ENCODE measurements at places on chromosomes 7 and 10.
A peak's percentile ranks its signal among the peaks of the same experiment; 100 is the strongest.

DNA sequence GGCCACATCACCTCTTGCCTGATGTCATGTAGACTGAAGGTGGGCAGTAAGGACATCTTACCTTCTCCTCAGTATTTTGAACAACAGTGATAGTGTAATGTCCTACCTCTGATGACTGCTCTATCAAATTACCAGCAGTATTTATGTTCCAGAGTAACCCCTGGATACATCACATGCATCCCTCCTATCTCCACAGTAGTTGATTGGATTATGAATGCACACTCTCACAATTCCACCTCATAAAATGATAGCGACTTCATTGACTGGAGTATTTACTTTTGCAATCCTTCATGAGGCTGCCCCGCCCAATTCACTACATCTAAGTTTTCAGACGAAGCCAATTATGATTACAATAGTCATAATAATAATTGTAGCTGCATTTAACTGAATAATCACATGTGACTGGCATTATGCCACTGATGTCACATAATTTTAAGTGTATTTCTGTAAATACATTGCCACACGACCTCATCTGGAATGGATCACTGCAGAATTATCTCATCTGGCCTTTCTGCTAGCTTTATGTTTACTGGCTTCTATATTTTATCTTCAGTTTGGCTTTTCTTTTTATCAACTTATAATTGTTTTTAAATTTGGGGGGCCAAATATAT lies 268.9 kb downstream of the SLC25A13 start:
- no peak for DNase-seq

- peak; percentile 23 for DNase-seq
These were observed 69.8 kb upstream of the BAIAP2L1 start for GRCh38 chr7:98470485-98471240.

GRCh38 chr7:130127821-130128317 lies 57.5 kb downstream of the KLHDC10 start:
- DNase-seq: no peak

DNA sequence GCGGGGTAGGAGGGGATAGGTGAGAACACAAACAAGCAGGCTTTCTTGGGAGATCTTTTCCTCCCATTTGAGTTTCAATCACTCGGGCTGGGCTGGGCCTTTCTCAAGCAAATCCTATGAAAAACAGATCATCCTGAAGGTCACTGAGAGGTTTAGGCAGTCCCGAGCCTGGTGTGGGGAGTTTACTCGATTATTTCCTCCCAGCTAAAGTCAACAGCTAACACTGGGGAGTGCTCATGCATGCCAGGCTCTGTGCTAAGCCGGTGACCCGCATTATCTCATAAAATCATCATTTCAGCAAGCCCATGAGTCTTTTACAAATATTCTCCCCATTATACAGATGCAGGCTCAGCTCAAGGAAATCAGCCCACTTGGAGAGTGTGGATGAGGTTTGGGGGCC lies 85.0 kb upstream of the PAX2 start:
- DNase-seq: no peak

GRCh38 chr7:131010029-131010716 lies 276.2 kb upstream of the KLF14 start:
- no peak for DNase-seq

GRCh38 chr10:77643795-77644468 lies 6.3 kb upstream of the KCNMA1 start:
- DNase-seq: no peak

DNA sequence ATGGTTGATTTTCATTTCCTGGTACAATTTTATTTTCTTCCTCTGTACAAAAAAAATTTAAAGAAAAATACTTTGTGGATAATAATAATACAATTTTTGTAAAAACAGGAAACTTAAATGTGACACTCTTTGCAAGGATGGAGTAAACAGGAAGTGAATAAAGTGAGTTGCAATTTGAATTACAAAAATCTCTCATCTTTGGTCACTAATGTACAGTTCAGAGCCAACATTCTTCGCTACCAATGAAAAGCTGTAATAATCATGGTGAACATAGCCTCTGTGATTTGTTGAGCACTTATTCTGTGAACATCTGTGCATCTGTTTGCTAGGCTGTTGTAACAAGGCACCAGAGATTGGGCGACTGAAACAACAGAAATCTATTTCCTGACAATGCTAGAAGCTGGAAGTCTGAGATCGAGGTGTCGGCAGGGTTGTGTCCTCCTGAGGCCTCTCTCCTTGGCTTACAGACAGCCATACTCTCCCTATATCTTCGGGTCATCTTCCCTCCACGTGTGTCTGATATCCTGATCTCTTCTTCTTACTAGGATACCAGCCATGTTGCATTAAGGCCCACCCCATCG lies 295.3 kb upstream of the KLF6 start:
- DNase-seq: no peak

DNA sequence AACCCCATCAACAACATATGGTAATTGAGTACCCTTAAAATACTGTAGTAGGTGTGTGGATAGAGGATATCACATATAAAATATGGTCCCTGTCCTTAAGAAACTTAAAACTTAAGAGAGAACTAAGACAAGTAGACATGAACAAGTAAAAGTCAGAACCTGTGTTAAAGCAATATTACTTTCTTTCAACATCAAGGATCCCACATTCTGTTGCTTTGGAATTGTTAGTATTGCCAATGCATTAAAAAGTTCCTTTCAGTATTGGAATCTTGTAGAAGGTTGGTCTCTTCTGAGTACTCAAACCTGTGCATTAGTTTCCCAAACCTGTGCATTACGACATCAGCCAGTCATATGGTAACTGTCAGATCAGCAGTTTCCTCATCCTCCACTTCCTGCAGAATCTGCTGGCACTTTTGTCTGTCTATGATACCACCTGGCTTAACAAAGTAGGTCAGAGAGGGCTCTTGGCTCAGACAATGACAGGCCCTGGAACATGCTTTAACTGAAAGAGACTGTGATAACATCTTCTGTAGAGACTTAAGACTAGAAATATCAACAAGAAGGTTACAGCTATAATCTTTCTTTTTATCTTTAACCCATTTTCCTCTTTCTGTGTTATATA lies 56.5 kb downstream of the CCDC71L start:
- no peak for DNase-seq

GRCh38 chr10:124244256-124244877 lies 151.0 kb upstream of the CHST15 start:
- no peak for DNase-seq

- DNase-seq: no peak
These were observed 78.8 kb downstream of the SLC25A40 start for GRCh38 chr7:87797395-87797794.

GRCh38 chr10:8360365-8360764 lies 305.9 kb downstream of the GATA3 start:
- no peak for DNase-seq

DNA sequence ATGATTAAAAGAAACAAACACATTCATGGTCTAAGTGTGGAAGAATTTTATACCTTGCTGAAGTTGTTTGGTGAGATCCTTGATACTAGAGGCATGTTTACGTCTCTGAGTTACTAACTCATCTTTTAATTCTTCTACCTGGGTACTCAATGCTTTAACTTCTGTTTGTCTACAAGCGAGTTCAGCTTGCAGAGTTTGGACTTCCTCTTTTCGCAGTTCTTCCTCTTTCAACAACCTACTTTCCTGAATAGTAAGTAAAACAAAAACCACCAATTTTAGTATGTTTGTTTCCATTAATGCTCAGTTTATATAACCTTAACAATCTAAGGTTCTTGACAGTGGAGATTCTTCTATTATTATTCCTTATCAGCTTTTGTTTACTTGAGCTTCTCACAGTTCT lies 42.9 kb downstream of the CCDC186 start:
- DNase-seq: no peak

DNA sequence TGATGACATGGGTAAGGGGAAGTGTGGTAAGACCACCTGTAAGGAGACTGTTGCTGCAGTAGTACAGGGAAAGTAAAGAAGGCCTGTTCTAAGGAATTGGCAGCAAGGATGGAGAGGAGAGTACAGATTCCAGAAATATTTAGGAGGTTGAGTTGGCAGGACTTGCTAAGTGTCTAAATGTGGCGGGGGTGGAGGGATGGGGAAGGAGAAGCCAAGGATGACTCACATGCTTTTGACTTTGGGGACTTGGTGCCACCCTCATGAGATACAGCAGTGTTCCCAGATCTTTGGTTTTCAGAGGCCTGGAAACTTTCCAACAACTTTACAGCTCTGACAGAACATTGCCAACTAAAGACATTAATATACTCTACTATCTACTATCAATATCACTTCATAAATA lies 45.4 kb downstream of the CDK6 start:
- no peak for DNase-seq

DNA sequence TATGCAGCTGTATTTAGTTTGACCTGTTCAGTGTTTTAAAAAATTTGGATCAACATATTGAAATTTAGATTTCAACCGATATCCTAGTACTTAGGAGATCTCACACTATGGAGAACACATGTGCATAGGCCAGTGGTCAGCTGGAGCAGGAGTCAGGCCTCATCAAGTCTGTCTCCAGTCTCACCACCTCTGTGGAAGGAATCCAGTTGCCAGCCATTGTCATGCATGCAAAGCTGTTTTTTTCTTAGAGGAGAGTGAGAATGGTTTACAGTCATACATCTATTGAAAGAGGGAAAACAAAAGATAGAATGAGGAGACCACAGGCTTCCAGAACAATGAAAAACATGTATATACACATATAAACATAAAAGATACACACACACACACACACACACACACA lies 7.6 kb upstream of the CLEC5A start:
- no peak for DNase-seq

- no peak for DNase-seq
These were observed 42.8 kb downstream of the ARHGAP21 start for GRCh38 chr10:24680647-24681524.

DNA sequence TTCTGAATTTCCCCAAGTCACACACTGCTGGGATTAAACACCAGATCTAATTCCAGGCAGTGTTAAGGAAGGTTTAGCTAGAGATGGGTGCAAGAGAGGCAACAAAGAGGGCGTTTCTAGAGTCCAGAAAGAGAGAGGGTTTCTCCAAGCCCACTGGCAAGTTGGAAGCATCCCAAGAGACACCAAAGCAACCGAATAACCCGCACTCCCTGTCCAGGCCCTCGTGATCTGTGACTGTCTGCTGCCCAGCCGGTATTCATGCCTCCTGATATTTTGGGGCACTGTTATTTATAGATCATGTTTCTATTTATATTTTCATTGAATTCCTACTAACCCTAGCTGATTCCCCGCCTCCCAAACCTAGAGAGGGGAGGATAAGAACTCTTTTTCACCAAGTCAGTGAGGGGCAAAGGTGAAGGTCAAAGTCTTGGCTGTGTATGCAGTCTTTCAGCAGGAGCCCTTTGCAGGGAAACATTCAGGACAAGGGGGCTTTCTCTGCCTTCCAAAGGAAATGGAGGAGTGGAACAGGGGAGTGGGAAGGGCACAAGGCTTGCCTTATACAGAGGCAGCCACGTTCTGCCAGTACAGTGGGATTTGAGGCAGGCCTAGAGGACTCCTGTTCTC lies 103.6 kb downstream of the SH3PXD2A start:
- DNase-seq: no peak

GRCh38 chr10:100688201-100688600 lies 57.2 kb upstream of the PAX2 start:
- DNase-seq: no peak

DNA sequence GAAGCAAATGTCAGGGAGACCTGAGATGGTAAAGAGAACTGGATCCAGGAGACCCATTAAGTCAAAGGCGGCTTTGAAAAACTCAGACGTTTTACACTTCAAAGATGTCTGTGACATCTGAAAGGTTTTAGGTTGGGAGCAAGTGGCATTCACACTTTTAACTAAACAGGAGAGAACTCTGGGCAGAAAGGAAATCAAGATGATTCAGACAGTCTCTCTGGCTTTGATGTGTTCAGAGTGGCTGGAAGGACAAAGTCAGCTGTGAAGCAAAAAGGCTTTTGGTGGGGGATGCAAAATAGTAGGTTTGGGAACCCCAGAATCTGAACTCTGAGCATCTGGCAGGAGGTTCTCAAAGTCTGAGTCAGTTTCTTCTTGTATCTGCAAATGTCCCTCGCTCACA lies 66.6 kb downstream of the PRKCQ start:
- no peak for DNase-seq

DNA sequence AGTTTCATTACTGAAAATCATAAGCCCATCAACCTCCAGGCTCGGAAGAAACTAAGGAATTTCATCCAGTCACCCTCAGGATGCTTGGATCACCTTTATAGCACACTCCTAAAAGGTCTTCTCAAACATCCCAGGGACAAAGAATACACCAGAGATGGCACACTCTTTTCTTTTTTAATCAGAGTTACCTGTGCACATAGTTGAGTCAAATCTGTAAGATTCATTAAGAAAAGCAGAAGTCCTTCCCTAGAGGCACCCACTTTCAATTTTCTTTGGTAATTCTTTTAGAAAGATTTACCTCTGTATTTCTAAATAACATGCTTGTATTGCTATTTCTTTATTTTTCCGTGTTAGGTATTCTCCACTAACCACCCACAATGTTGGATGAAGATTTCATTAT lies 50.6 kb upstream of the IL6 start:
- no peak for DNase-seq

DNA sequence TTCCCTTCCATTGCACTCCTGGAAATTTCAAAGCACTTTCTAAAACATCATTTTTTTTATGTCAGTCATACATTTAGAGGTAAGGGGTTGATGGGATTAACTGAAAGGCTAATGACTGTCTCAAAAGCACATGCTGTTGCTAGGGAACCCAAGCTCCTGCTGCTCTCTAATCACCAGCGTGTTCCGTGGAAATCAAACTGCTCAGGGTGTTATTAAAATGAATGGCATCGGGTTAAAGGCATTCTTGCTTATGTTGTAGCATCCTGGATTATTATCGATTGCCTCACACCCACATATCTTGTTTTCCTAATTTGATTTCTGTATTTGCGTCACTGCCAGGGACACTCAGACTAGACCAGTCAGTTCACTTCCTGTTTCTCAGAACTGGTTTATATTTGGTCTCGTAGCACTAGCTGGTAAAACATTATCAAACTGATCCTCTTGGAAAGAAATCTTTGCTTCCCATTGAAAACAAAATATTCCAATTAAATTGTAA lies 216.5 kb upstream of the MKLN1 start:
- DNase-seq: no peak

DNA sequence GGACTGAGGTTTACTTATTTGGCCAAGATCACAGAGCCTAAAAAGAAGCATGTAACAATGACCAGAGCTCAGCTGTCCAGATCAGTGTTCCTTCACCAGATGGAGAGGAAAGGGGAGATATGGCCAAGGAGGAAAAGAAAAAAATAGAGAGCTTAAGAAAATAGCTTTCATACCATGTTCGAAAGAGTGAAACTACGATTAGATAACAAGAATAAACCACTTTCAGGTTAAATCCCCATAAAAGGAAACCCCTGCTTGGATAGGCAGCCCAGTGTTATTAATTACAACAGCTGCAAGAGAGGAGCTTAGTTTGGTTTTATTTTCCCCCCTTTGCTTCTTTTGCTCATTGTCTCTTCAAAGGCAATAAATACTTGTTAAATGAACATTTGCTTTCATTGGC lies 160.8 kb downstream of the ZNF438 start:
- no peak for DNase-seq

Measured in stimulated activated CD4-positive, alpha-beta T cell treated with anti-CD3 and anti-CD28 coated beads, Interleukin-12 subunit alpha, Interleukin-12 subunit beta, amount 100 ng/mL, for 24 hours (primary cell).